ENCODE measurements at places on chromosomes 16 and 17. TPM values are rescaled to one million over a fixed set of nuclear protein-coding genes. Genes with fewer than 3 reads are reported as not detected.

PRSS21 gene
- total RNA-seq, result 1.3 TPM

GRB2 gene
- 238 TPM for total RNA-seq

CEP112 gene
- total RNA-seq, result 16.4 TPM

ITGB4 gene
- total RNA-seq, result 90.1 TPM

TTYH2 gene
- total RNA-seq, result 21.2 TPM

PLA2G10 gene
- not detected for total RNA-seq

CRHR1 gene
- not detected for total RNA-seq

C16orf92 gene
- total RNA-seq, result not detected

PDILT gene
- not detected for total RNA-seq

CDH11 gene
- 579 TPM for total RNA-seq

CACNG5 gene
- total RNA-seq, result 0.60 TPM

GAST gene
- total RNA-seq, result not detected

ATP2A1 gene
- total RNA-seq, result 1.2 TPM

SHPK gene
- total RNA-seq, result 10.9 TPM

PTX4 gene
- 0.85 TPM for total RNA-seq

CTRB1 gene
- 2.2 TPM for total RNA-seq

CCL17 gene
- total RNA-seq, result 3.1 TPM

BAHCC1 gene
- total RNA-seq, result 14.6 TPM

PRSS53 gene
- total RNA-seq, result 2.3 TPM

CDC6 gene
- 8.3 TPM for total RNA-seq

ALOXE3 gene
- total RNA-seq, result not detected

TLCD3A gene
- total RNA-seq, result 5.1 TPM

LGALS9B gene
- total RNA-seq, result 1.7 TPM

IL17C gene
- total RNA-seq, result not detected

FSCN2 gene
- total RNA-seq, result 2.9 TPM
